ENCODE measurements at places on chromosomes 5 and 9. TPM values are rescaled to one million over a fixed set of nuclear protein-coding genes. Genes with fewer than 3 reads are reported as not detected.

DNA sequence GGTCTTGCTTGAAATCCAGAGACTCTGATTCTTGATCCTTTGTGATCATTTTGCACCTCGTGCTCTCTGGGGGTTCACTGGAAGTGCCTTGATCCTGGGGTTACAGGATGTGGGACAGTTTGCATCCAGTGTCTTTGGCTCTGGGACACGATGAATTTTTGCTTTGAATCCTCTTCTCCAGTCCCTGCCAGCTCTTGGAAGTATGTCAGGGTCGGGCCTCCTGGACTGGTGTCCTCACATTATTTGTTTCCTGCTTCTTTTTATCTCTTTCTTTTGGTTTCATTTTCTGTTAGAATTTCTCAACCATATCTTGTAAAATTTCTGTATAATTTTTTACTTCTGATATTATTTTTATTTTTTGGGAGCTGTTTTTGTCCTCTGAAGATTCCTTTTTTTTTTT lies 34.2 kb downstream of the SECISBP2 start:
- H3K27me3 ChIP-seq = no peaks in the 10 kb centered on the region
- H3K4me3 ChIP-seq = no peak overlapping the region
- no peaks in the 10 kb centered on the region for H3K4me1 ChIP-seq

GRCh38 chr5:69075522-69076179 lies 18.2 kb upstream of the SLC30A5 start:
- H3K27ac ChIP-seq = no peak overlapping the region
- DNase-seq = no peak
- H3K4me3 ChIP-seq = no peak overlapping the region
- H3K4me1 ChIP-seq = no peaks in the 10 kb centered on the region
- no peaks in the 10 kb centered on the region for H3K36me3 ChIP-seq
- no peaks in the 10 kb centered on the region for H3K27me3 ChIP-seq

Gene RMI1
- 3.7 TPM for total RNA-seq

Gene TAF11L5
- not detected for total RNA-seq

DNA sequence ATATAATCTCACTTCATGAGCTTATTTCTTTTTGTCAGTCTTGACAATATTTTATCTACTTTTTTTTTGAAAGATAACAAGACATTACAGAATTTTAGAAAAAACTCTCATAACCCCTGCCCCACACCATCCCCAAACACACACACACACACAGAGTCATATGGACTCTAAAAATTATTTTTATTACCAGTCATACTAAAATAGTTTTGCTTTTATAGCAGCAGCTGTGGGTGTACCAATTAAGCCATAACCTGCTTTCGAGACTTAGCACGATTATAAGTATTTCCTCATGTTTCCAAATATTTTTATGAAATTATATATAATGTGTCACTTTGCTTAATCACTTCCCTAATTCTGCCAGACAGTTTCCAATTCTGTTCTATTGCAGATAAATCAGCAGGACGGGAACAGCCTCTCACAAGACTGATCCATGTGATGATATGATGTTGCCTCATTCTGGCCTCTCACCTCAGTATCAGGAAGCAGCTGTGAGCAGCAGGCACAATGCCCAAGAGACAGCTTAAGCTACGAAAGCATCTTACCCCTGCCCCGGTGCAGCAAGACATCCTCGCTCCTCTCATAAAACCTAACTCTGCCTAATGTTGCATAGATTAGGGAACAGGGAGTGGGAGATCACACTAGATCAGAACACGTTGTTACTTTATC lies 7.0 kb downstream of the PDCL start:
- DNase-seq = no peak
- no peaks in the 10 kb centered on the region for H3K27me3 ChIP-seq
- no peaks in the 10 kb centered on the region for H3K36me3 ChIP-seq
- no peak overlapping the region for H3K4me3 ChIP-seq
- no peak overlapping the region for H3K27ac ChIP-seq

DNA sequence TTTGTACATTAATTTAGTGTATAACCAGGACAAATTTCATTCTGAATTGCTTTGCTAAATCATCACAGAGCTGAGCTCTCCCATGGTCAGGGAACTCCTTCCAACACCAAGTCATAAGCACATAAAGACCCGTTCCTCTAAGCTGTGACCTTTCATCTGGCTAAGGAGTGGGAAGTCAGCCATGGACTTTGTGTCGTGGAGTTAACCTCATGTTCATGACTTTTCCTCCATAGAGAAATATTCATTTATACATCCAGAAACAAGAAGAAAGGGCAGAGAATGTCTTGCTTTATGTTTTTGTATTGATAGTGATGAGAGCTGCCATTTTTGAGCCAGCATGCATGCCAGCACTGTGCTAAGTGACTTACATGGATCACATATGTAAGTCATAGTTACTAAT lies 97.5 kb downstream of the INIP start:
- H3K27me3 ChIP-seq = no peaks in the 10 kb centered on the region
- no peak overlapping the region for H3K27ac ChIP-seq
- H3K36me3 ChIP-seq = no peaks in the 10 kb centered on the region
- no peaks in the 10 kb centered on the region for H3K4me1 ChIP-seq
- no peak for DNase-seq

- H3K27ac ChIP-seq = no peak overlapping the region
- H3K4me3 ChIP-seq = no peak overlapping the region
- H3K27me3 ChIP-seq = no peaks in the 10 kb centered on the region
Observed at GRCh38 chr5:123007182-123007581, 29.3 kb downstream of the PPIC start.

DNA sequence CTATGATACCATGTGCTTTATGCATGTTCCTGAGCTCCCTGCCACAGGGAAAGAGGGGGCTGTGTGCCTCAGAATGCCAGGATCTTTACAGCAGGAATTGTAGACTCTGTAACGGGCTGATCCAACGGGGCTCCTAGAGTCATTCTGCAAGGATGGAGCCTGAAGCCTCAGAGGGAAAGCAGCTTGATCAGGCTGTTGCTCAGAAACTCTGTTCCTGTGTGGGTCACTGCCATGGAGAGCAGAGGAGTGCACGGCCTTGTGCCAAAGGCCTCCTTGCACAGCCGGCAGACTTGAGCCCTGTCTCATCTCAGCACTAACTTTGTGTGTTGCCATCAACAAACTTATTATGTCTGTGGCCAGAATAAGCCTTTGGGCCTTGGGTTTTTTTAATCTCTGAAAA lies 51.8 kb downstream of the AMBP start:
- H3K4me1 ChIP-seq = no peaks in the 10 kb centered on the region
- H3K27ac ChIP-seq = no peak overlapping the region
- no peaks in the 10 kb centered on the region for H3K27me3 ChIP-seq
- no peak overlapping the region for H3K4me3 ChIP-seq
- H3K36me3 ChIP-seq = peaks cover 6% of the 10 kb centered on the region

Gene RGS7BP
- total RNA-seq = 1.4 TPM

Gene PFDN1
- total RNA-seq = 72.2 TPM

DNA sequence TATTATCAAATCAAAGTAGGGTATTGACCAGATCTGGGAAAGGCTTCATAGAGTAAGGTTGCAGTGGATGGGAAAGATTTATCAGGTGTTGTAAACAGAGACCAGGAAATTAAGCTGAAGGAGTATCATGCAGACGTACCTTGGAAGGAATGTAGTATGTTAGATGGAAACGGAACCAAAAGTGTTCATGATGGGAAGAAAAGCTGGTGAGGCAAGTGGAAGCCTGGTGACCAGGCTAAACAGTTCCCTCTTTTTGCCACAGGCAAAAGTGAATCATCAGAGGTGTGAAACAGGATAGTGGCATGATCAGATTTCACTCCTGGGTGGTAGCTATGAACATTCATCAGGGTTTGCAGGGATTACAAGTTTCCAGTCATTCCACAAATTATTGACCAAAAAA lies 780.1 kb upstream of the DMAC1 start:
- DNase-seq = no peak
- H3K27me3 ChIP-seq = no peaks in the 10 kb centered on the region
- no peaks in the 10 kb centered on the region for H3K4me1 ChIP-seq
- H3K4me3 ChIP-seq = no peak overlapping the region

GRCh38 chr5:321230-321725 lies at the start of gene AHRR:
Gene AHRR, plus strand, starts transcription at chr5:321714. Its CDS starts 22,189 bp downstream, at chr5:343903.
- H3K4me3 ChIP-seq = peak within 1 kb of the TSS; percentile 51
- H3K27ac ChIP-seq = no peak within 1 kb of the TSS
- no peaks in the 10 kb centered on the region for H3K36me3 ChIP-seq
- H3K27me3 ChIP-seq = peaks cover 39% of the 10 kb centered on the region

GRCh38 chr9:14322211-14323082 lies 8.5 kb upstream of the NFIB start:
- H3K4me3 ChIP-seq = peak overlapping the region; percentile 88
- DNase-seq = peak; percentile 86
- no peaks in the 10 kb centered on the region for H3K27me3 ChIP-seq
- H3K27ac ChIP-seq = peak overlapping the region; percentile 99

Gene CCDC183
- 5.7 TPM for total RNA-seq

Gene LCNL1
- 0.29 TPM for total RNA-seq

DNA sequence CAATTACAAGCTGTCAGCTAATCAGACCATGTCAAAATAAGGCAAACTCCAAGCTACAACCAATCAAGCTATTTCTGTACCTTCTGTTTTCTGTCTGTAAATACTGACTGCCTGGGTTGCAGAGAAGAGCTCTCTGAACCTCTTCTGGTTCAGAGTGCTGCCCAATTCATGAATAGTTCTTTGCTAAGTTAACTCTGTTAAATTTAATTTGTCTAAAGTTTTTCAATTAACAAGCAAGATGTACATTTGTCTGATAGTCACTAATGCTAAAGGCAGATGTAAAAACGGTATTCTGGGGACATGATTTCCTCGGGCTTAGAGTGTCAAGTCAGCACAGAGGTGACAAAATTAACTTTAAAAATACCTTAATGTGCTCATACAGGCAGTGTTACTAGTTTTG lies 408.3 kb upstream of the CLINT1 start:
- no peak overlapping the region for H3K4me3 ChIP-seq
- H3K27me3 ChIP-seq = no peaks in the 10 kb centered on the region
- no peak for DNase-seq
- H3K36me3 ChIP-seq = no peaks in the 10 kb centered on the region
- H3K27ac ChIP-seq = no peak overlapping the region

DNA sequence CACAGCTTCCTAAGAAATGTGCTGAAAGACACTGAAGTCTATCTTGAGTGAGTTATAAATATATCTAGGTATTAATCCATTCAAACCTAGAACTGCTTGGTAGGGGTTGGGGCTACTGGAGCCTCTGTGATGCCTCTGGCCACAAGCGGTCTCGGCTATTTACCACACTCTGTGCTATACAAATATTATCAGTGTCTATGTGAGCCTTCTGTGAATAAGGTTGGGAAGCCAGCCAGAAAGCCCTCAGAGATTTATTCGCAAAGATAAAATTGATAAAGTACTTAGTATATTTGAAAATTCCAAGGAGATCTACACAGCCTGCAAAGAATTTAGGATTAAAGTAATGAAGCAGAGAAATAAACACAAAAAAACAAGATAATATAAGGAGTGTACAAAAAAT lies 41.4 kb downstream of the LIFR start:
- no peak for DNase-seq
- no peaks in the 10 kb centered on the region for H3K4me1 ChIP-seq
- H3K27ac ChIP-seq = no peak overlapping the region
- H3K4me3 ChIP-seq = no peak overlapping the region
- H3K27me3 ChIP-seq = no peaks in the 10 kb centered on the region
- no peaks in the 10 kb centered on the region for H3K36me3 ChIP-seq

DNA sequence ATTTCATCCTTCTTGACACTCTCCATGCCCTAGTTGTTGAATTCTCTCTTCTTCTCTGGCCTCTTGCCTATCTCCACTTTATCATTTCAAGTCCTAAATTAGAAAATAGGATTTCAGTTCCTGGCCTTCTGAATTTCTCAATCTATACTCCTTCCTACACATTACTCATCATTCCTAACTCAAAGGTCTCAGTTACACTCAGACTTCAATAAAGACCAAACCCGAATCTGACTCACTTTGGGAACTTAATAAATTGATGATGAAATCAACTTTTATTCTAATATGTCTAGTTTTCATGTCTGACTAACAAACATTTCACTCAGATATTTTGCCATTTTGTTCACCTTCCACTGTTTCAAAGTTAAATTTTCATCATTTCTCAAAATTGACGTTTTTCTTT lies 113.6 kb upstream of the TSLP start:
- DNase-seq = no peak
- H3K36me3 ChIP-seq = no peaks in the 10 kb centered on the region
- H3K4me3 ChIP-seq = no peak overlapping the region
- no peak overlapping the region for H3K27ac ChIP-seq

DNA sequence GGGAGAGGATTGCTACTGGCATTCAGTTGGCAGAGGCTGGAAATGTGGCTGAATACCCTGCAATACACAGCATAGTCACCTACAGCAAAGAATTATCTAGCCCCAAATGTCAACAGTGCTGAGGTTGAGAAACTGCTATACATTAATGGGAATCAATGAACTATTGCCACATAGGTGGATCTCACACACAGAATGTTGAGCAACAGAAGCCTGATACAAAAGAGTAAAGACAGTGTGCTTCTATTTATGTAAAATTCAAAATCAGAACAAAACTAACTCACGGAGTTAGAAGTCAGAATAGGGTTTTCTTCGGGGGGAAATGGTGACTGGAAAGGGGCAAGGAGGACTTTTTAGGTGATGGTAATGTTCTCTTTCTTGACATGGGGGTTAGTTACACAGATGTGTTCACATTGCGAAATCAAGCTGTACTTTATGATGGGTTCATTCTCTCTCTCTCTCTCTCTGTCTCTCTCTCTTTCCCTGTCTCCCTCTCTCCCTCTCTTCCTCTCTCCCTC lies 45.7 kb upstream of the PANK3 start:
- no peak for DNase-seq
- H3K27me3 ChIP-seq = no peaks in the 10 kb centered on the region
- no peaks in the 10 kb centered on the region for H3K36me3 ChIP-seq
- no peaks in the 10 kb centered on the region for H3K4me1 ChIP-seq

DNA sequence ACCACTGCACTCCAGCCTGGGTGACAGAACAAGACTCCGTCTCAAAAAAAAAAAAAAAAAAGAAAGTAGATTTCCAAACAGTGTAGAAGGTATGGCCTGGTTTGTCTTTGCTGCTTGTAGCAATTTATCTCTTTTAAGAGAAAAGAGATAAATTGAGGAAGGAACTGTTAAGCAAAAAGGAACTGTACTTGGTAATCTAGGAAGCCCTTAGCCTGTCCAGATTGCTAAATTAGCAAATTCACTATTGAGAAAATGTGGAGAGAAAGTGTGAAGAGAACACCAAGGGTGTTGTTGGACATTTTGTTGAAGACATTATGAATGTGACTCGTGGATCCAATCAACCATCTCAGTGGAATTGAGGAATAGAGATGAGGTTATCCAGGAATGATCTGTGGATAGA lies 13.0 kb upstream of the SUSD3 start:
- H3K36me3 ChIP-seq = no peaks in the 10 kb centered on the region
- H3K4me3 ChIP-seq = no peak overlapping the region
- H3K27me3 ChIP-seq = no peaks in the 10 kb centered on the region
- no peak for DNase-seq

Gene REEP2
- 2.7 TPM for total RNA-seq

- peak overlapping the region; percentile 96 for H3K27ac ChIP-seq
- H3K27me3 ChIP-seq = no peaks in the 10 kb centered on the region
- DNase-seq = peak; percentile 55
- peak overlapping the region; percentile 78 for H3K4me3 ChIP-seq
- H3K4me1 ChIP-seq = no peaks in the 10 kb centered on the region
Observed at GRCh38 chr9:113274474-113275156, 757 bp downstream of the CDC26 start.

GRCh38 chr9:36407122-36407723 lies 7.2 kb upstream of the RNF38 start:
- no peak overlapping the region for H3K4me3 ChIP-seq
- H3K4me1 ChIP-seq = no peaks in the 10 kb centered on the region
- DNase-seq = peak; percentile 43
- H3K27me3 ChIP-seq = no peaks in the 10 kb centered on the region

- no peaks in the 10 kb centered on the region for H3K27me3 ChIP-seq
- peak; percentile 35 for DNase-seq
- H3K27ac ChIP-seq = no peak overlapping the region
- no peaks in the 10 kb centered on the region for H3K36me3 ChIP-seq
Observed at GRCh38 chr9:134994926-134995791, 77.4 kb upstream of the FCN1 start.

All from breast epithelium (tissue), 4 donors.